Activated CD4-positive, alpha-beta memory T cell treated with anti-CD3 and anti-CD28 coated beads for 36 hours (primary cell): ENCODE measurements at places on chromosomes 1 and 21. TPM values are rescaled to one million over a fixed set of nuclear protein-coding genes. Genes with fewer than 3 reads are reported as not detected.

GRCh38 chr1:41021526-41022308 is at the start of gene SLFNL1:
SLFNL1 (minus strand) TSS chr1:41021725; CDS start chr1:41020660, 1,065 bp downstream.
- no peaks in the 10 kb centered on the region for H3K27me3 ChIP-seq
- DNase-seq: no peak
- peaks cover 6% of the 10 kb centered on the region for H3K36me3 ChIP-seq

DNA sequence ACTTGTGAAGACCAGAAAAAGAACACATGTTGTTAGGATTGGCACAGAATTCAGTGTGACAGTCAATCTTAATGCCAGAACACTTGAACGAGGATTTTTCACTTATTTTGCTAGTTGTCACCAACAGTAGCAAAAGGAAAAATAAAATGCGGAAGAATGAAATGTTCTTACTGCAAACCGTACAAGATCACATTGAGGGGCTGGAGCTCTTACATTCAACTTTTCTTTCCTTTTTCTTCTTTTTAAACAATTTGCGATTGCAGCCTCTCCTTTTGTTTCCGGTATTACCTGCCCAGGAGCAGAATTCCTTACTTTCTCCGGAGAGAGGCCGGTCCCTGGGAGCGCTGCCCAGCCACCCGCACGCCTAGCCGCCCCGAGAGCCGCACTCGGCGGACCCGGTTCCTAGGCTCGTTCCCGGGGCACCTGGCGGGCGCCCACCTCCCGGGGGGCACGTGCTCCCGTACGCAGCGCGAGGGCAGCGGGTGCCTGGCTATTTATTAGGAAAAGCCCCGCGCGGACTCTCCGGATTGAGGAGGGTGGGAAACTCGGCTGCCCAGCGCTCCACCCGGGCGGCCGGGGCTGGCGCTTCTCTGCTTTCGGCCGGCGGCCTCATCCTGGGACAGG is 1.2 kb upstream of the CAMTA1 start:
- no peaks in the 10 kb centered on the region for H3K27me3 ChIP-seq
- H3K4me3 ChIP-seq: peak overlapping the region; percentile 75
- peaks cover 38% of the 10 kb centered on the region for H3K4me1 ChIP-seq
- H3K36me3 ChIP-seq: no peaks in the 10 kb centered on the region

DNA sequence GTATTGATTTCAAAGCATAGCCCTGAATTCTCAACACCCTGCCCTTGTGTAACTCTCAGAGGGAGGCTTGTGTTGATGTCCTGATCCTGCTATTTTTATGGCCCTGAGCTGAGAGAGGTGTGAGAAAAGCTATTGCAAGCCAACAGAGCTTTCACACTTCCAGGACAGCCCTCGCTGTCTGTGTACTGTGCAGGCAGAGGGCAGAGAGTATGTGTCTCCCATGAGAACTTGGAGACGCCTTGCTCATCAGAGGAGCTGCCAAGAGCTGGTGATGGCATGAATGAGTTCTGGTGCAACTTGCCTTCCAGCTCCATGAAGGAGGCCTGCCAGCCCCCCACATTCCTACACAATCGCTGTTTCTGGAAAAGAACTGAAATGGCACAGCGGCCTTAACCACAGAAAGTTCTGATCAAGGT is 144.1 kb upstream of the AJAP1 start:
- no peaks in the 10 kb centered on the region for H3K4me1 ChIP-seq
- H3K27ac ChIP-seq: no peak overlapping the region
- peaks cover 9% of the 10 kb centered on the region for H3K27me3 ChIP-seq
- no peaks in the 10 kb centered on the region for H3K36me3 ChIP-seq

GRCh38 chr1:68959461-68960030 is 462.7 kb upstream of the DEPDC1 start:
- DNase-seq: no peak
- H3K4me1 ChIP-seq: no peaks in the 10 kb centered on the region
- no peaks in the 10 kb centered on the region for H3K27me3 ChIP-seq
- no peak overlapping the region for H3K4me3 ChIP-seq
- no peak overlapping the region for H3K27ac ChIP-seq

DNA sequence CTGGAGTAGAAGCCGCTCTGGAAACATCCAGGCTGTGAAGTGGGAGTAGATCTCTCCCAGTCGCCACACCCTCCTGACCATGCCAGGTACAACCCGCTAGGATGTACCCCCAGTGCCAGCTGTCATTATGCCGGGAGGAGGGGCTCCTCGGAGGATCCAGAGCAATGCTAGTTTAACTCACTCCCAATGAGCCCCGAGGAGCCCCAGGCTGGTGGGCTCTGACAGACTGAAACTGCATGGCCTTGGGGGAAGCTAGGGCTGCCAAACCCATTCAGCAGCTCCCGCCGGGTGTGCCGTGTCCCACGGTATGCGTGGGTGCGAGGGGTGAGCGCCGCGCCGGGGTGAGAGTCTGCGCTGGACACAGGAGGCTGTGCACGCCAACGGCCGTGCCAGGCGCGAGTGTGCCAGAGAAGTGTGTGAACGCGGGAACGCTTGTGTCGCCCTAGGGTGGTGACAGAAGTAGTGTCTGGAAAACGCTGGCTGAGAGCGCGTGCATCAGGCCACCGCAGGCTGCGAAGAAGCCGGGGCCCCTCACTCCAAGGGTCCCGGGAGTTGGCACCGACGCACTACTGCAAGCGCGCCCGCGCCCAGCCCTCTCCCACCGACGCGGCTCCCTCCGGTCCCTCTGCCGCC is 177.1 kb upstream of the EDN2 start:
- no peaks in the 10 kb centered on the region for H3K27me3 ChIP-seq
- peak overlapping the region; percentile 57 for H3K27ac ChIP-seq
- peaks cover 33% of the 10 kb centered on the region for H3K36me3 ChIP-seq
- H3K4me1 ChIP-seq: peaks cover 78% of the 10 kb centered on the region

- no peak for DNase-seq
- no peaks in the 10 kb centered on the region for H3K36me3 ChIP-seq
- H3K27ac ChIP-seq: no peak overlapping the region
- no peaks in the 10 kb centered on the region for H3K4me1 ChIP-seq
- H3K27me3 ChIP-seq: no peaks in the 10 kb centered on the region
Observed at GRCh38 chr1:88302843-88303486, 381.1 kb upstream of the PKN2 start.

Gene PTAFR
- 0.19 TPM for total RNA-seq

Gene NR1I3
- not detected for total RNA-seq

Gene KRTAP13-2
- total RNA-seq: not detected

Gene SLC66A1
- total RNA-seq: 6.8 TPM
